Stimulated activated CD4-positive, alpha-beta T cell treated with anti-CD3 and anti-CD28 coated beads, TNF-alpha, amount 100 ng/mL, for 24 hours (primary cell): ENCODE measurements at places on chromosomes 13 and 19.

GRCh38 chr13:51929699-51930098 lies 67.9 kb downstream of the CCDC70 start:
- DNase-seq, result no peak

GRCh38 chr13:107881362-107881761 lies 334.0 kb downstream of the LIG4 start:
- DNase-seq, result no peak

GRCh38 chr19:33878910-33879810 lies 82.5 kb downstream of the KCTD15 start:
- DNase-seq, result no peak

DNA sequence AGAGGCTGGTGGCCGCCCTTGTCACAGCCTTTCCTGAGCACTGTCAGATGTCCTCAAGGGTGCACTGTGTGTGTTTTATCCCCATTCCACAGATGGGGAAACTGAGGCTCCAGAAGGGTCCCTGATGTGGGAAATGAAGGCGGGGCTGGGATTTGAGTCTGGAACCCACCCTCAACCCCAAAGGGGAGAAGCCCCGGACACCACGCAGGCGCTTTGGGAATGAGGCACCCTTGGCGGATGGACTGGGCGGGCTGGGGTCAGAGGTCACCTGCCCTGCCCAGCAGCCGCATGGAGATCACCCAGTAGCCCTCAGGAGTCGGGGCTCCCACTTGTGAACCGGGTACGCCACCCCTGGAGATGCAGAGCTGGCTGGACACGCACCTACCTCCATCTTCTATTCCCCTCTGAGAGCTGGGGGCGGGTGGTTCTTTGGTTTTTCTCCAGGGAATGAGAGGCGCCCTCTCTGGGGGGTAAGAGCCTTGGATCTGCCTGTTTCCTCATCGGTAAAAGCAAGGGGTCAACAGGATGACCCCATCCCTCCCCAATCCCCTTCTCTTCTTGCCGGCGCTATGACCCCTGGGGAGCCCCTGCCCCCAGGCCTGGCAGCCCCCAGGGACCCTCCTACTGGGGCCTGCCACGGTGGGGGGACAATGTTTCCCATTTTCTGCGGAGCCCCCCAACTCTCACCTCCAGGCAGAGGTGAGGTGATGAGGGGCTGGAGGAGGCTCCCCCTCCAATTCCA lies 8.3 kb upstream of the ONECUT3 start:
- no peak for DNase-seq

DNA sequence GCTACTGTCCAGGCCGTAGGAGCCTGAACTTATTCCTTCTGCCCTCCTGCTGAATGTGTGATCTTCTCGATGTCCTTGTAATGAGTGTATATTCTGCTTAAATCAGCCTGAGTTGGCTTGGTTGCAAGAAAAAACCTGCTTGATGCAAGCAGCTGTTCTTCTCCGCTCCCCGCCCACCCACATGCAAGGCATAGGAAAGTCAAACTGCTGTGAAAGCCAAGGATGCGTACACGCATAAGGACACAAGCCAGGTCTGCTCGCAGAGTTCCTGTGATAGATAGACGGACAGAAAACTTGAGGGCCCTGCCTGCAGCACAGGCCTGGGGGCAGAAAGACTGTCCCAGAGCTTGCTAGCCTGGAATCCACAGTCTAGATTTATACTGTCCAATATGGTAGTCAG lies 101.1 kb downstream of the DNAJC15 start:
- no peak for DNase-seq
